Right lobe of liver (tissue), 6 donors: ENCODE measurements at places on chromosomes 2 and 18.

- DNase-seq, result no peak
Measured at GRCh38 chr2:24372033-24372432, 11.7 kb upstream of the ITSN2 start.

DNA sequence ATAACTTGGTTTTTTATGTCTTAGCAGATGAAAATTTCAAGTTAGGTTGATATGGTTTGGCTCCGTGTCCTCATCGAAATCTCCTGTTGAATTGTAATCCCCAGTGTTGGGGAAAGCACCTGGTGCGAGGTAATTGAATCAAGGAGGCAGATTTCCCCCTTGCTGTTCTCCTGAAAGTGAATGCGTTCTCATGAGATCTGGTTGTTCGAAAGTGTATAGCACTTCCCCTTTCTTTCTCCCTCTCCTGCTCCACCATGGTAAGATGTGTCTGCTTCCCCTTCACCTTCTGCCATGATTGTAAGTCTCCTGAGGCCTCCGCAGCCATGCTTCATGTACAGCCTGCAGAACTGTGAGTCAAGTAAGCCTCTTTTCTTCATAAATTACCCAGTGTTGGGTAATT lies 242.1 kb upstream of the TNP1 start:
- DNase-seq, result no peak

GRCh38 chr2:136117391-136117841 lies 533 bp downstream of the CXCR4 start:
- peak; percentile 58 for DNase-seq

GRCh38 chr18:58128381-58129374 lies 84.7 kb downstream of the NEDD4L start:
- peak; percentile 55 for DNase-seq

GRCh38 chr2:5021136-5021535 lies 671.0 kb upstream of the SOX11 start:
- DNase-seq, result no peak

DNA sequence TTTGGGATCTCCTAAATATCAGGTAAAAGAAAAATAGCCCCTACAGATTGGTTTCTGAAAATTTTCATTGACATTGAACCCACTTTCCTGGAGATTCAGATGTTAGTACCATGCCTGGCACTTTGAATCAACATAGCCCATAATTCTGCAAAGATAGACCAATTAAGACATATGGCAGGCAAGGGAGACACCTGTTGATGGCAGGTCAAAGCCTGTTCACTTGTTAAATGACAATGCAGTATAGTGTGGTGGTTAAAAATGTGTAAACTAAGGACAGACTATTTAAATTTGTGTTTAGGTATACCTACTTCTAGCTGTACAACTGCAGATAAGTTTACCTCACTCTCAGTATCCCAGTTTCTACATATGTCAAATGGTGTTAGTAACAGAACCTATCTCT lies 178.1 kb upstream of the MMADHC start:
- no peak for DNase-seq

DNA sequence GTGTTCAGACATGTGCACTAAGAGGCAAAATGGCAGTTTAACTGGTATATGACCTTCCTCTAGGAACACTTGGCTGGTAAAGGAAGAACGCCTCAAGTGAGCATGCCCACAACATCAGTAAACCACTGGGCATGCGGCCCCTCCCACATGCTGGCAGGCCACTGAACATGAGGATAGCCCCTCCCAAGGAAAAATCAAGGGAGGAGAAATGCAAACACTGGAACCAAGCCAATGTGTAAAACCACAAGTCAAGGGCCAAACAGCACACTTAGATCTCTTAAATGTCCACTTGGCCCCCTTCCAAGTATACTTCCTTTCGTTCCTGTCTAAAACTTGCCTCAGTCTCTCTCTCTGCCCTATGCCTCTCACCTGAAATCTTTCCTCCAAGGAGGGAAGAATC lies 980.8 kb downstream of the TSN start:
- DNase-seq, result no peak

GRCh38 chr18:48284743-48285142 lies 124.4 kb downstream of the ZBTB7C start:
- no peak for DNase-seq

GRCh38 chr2:150191349-150191748 lies 296.1 kb downstream of the RND3 start:
- DNase-seq, result no peak

- DNase-seq, result no peak
Measured at GRCh38 chr2:98102878-98103277, 15.9 kb downstream of the VWA3B start.

DNA sequence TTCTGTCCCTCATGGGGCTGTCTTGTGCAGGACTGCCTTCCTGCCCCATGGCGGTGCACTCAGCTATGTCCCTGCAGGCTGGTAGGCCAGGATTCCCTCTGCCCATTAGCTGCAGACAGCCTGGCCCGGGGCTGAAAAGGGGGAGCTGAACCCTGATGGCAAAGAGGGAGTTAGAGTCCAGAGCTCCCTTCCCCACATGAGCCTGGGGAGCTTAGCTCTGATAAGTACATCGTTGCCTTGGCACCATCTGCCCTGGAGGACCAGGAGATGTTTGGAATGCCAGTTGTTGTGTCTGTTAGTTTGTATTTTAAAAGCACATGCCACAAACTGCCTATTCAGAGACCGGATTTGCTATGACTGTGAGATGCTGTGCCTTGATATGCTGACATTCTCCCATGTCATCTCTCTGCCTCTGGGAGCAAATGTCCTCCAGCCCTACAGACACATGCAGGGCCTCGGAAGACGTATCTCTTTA lies 65.1 kb upstream of the AFF3 start:
- DNase-seq, result no peak

DNA sequence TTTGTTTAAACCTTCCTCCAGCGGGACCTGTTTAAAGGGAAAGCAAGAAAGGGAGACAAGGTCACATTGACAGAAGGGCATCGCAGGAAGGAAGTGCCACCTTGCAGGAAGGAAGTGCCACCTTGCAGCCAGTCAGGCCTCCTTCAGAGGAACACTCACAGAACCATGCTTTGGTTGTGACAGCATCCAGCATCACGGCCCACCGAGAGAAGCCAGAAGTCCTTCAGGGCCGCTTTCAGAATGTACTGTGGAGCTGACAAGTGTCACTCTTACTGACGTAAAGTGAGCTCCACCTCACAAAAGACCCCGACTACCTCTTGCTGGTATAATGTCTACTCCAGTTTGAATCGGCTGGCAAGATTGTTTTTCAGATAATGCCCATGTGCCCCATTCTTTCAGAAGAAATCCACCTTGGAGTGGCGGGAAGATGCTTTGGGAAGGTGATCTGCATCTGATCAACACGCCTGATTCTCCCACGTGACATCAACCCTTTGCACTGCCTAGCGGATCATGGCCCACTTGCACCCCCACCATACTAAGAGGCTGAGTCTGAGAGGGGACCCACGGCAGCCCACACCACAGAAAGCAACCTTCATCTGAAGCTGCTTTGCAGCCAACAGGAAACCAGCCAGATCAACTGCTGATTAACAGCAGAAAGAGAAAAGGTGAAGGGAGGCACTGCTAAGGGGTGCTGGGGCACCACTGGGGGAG lies 99.8 kb downstream of the UXS1 start:
- DNase-seq, result no peak

DNA sequence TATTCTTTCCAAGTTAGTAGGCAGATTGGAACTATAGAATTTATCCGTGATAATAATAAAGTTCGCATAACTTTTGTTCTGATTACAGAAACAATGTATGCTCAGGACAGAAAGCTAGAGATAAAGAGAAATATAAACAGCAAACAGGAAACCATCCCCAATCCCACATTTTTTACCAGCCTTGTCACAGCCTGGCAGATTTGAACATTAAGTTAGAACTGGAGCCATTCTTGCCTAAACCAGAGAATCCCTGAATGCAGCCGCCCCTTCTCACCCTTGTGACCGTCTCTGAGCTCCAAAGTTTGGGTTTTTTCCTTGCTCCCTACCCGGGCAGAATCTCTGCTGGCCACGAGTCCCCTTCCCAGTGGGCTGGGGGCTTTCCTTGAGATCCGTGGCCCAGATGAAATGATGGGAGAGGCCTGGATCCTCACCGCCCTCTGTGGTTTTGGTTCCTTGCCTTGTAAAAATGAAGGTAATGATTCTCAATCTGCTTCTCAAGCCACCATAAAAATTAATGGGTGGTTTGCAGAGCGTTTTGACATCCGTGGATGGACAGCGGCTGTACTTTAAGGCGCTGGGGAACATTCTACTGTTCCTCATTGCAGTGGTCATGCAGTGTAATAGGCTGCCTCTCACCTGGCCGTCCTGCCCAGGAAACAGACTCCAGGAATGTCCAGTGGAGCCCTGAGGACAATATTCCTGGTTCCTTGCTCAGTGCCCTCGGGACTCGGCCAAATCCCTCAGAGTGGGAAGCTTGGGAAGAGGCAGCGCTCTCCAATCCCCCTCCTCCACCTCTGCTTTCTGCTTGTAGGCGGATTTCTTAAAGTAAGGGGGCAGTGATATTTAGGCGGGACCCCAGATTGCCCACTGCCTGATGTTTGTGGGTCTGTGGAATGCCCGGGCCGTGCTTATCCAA lies 1.6 kb downstream of the SH3BP4 start:
- DNase-seq, result no peak

DNA sequence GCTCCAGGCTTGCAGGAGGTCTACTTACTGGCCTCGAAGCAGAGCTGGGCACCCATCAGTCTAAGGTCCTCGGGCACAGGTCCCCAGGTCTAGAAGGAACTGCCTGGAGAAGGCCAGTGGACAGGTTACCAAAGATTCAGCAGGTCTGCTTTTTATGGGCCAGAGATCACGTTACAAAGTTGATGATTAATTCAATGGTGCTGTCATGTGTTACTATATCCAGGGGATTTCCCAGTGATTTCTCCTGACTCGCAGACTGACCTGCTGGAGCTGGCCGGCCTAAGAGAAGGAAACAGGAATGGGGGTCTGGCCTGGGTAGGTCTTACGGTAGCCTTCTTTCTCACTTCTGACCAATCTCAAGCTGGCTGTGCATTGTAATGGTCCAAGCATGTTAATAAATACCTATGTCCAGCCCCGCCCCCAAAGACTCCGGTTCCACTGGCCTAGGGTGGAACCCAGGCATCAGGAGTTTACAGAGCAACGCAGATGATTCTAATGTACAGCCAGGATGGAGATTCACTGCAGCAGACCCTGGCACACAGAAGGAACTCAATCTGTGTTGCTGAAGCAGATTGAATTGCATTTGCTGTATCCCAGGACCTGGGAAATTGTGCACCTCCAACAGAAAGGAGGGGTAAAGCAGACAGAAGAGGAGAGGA lies at the start of gene NEURL3:
NEURL3 (minus strand) TSS at position 127 of the 659 bp plus-strand sequence; CDS start at position 56, 71 bp downstream.
- peak; percentile 72 for DNase-seq

DNA sequence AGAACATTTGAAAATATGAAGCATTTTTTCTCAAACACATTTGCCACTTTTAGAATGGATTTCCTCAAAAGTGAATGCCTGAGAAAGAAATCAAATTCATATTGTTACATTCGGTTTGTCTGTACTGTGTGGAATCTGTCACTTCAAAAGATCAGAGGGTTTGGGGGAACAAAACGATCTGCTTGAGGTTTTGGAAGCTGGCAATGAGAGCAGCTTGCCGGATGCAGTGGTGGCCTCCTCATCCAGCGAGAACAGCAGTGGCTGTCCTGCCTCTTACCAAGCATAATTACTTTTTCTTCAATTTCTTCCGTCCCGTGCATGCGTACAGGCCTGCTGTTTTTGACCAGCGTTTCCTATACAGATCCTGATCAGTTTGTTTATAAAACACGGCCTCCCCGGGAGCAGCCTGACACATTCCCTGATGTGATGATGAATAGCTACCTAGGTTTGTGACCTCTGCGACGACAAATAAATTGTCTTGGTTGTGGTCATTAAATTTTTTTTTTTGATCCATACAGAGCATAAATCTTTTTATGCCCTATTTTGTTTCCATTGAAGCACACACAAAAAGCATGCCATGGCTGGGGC lies 45.2 kb downstream of the ITGA6 start:
- no peak for DNase-seq

DNA sequence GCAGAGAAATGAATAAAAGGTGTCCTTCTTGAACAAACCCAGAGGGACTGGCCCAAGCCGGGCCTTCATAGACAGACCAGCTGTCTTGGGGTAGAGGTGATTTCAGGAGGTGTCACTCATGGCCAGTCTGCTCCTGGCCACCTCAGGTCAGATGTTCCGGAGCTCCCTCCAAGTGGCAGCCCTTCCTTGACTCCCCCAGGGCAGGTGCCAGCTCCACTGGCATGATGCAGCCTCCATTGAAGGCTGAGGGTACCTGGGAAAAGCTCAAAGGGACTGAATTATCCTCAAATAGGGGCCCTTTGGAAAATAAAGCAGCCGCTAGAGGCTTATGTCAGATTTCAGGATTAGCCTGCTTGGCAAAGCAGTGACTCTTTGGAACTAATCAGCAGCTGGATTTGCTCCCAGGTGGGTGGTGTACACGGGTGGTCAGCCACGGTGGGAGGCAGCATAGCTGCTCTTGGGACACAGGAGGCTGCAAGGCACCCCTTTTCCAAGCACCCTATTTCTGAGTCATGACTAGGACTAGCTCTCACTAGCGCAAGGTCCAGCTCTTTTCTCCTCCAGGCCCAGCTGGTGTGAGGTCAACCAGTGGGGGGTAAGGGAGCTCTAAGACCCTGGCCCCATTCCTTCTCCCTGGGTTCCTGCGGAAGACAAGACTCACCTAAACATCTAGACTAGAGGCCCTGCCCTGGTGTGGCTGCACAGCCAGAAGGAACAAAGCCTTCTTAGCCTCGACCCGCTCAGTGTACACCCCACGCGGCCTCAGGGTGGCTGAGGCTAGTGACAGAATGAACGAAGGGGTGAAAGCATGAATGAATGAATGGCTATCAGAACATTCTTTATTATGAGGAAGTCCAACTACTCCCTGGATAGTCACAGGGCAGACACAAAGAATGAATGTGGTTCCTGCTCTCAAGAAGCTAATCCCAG lies 29.3 kb downstream of the HS1BP3 start:
- peak; percentile 38 for DNase-seq

- DNase-seq, result no peak
Measured at GRCh38 chr2:101277111-101277510, 24.4 kb downstream of the CNOT11 start.

- no peak for DNase-seq
Measured at GRCh38 chr2:29747786-29748470, 173.5 kb downstream of the ALK start.

DNA sequence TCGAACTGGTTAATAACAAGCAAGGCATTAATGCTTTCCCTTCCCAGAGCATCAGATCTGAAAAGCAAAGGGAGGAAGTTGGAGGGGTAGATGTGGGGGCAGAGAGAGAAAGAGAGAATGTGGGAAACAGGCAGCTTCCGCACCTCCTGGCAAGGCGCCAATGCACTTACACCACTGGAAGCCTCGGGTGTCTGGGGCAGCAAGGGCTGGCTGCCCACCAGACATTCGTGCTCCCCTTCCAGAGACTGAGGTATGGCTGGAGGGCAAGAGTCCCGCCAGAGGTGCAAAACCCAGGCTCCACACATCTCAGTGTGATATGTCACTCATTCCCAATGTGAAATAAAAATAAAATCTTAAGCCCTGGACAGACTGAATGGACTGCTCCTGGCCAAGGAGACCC lies 46.4 kb downstream of the TEX51 start:
- no peak for DNase-seq

DNA sequence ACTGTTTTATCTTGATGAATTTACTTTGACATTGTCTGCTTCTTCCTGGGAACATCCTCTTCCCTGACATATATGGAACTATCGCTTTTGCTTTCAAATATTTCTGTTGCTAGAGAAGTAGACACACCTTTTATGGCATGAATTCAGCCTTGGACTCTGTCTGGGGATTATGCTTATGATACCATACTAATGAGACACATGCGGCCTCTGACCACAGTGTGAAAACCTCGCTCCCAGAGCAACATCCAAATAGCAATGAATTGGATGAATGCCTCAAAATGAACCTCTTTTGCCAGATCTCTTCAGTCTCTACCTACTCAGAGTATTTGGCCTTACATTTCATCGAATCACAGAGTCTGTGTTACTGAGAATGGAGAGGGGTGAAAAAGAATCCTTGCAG lies 70.9 kb downstream of the PIEZO2 start:
- DNase-seq, result no peak
